ENCODE measurements at places on chromosomes 1 and 21.

DNA sequence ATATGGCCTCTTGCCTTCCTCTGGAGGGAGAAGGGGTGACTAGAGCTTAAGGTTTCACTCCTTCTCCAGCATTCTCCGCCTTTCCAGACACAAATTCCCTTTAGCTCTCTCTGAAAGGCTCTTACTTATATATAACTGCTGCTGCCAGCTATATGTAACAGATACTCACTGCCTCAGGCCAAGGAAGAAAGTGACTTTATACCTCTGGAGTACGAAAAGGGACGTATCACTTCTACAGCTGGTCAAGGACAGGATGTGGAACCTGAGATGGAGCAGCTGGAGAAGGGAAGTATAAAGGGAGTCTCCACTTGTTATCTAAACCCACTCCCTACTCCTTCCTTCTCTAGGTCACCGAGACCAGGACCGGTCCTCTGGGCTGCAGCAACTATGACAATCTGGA is 102.4 kb downstream of the BRINP2 start:
- no peak for DNase-seq

GRCh38 chr1:98002288-98002687 is 81.5 kb upstream of the DPYD start:
- DNase-seq, result no peak

DNA sequence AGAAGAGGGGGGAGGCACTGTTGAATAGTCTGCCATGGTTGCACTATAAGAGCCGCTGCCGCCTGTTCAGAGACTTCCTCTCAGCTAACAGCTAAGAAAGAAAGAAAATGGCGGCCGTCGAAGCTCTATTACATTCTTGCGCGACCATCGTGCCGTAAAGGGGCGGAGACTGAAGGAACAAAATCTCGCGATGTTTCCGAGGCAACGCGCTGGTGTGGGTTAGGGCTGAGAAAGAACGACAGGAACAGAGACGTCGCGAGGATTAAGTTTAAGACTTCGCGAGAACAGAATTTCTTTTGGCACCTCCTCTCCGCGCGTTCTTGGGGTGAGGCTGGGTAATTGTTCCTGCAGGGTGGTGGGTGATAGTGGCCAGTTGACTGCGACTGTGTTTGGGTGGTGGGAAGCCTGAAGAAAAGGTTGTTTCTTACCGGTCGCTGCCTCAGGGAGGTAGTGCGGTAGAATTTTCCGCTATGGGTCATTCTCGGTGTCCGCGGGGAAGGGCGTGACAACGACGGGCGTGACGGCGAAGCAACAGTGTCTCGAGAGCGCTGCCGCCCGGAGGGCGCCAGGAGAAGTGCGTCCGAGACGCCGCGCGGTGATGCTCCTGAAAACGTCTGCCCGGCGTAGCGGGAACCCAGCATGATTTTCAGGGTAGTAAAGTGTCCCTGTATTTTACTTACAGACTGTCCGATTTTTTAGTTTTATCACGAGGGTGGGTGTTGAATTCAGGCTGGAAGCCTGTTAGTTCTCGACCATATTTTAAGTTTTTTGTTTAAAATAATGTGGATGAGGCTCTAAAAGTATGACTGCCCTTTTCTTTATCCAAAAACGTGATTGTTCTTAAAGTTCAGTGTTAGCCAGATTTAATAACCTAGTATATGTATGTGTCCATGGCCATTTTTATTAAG is at the start of gene FUBP1:
TSS of gene FUBP1 (minus strand) at position 104 of the 908 bp plus-strand sequence. CDS start at position 36, 68 bp downstream.
- peak; percentile 79 for DNase-seq

DNA sequence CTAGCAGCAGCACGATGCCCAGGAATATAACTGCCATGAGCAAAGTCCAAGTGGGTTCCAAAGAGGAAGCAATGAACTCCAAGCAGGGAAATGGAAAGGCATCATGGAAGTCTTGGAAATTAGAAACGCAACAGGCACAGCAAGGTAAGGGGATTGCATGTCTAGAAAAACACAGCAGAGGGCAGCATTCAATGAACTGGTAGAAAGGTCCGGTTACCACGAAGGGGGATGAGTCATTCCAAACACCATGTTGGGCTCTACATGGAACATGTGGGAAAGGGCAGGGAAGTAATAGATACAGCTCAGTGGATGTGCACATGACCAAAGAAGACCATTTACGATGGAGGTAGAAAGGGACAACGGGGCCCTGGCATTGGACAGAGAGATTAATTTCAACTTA is 36.4 kb downstream of the RXRG start:
- DNase-seq, result no peak
